Glomerular endothelial cell (primary cell): ENCODE measurements at places on chromosomes 12 and 14.

- DNase-seq, result no peak
These were observed 215.9 kb downstream of the CACNA1C start for GRCh38 chr12:2268471-2269286.

DNA sequence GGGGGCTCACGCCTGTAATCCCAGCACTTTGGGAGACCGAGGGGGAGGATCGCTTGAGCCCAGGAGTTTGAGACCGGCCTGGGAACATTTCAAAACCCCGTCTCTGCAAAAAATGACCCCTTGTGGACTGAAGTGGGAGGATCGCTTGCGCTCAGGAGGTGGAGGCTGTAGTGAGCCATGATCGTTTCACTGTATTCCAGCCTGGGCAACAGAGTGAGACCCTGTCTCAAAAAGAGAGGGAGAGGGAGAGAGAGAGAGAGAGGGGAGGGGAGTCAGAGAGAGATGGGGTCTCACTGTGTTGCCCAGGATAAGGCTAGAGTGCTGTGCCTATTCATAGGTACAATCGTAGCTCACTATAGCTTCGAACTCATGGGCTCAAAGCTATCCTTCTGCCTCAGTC, 2.8 kb downstream of the FGD4 start:
- DNase-seq, result no peak

DNA sequence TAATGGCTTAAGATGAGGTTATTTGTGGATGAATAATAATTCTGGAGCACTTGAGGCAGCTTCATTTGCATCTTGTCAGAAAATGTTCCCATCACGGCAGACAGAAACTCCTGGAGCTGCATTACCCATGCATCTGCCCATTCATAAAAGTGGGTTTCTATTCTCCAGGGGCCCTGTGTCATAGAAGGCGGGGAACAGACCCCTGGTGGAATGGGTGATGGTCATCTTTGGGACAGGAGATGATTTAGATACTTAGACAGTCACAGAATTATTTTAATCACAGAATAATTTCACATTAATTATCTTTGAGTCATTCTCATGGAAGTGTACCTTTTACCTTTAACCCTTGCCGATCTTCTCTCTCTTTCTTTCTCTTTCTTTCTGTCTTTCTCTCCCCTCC, 980.7 kb upstream of the TMEM132C start:
- no peak for DNase-seq

GRCh38 chr14:105889666-105890473, 363.5 kb downstream of the TMEM121 start:
- no peak for DNase-seq

GRCh38 chr14:100107236-100107635, 42.0 kb downstream of the EVL start:
- no peak for DNase-seq

- no peak for DNase-seq
These were observed 4.6 kb downstream of the ANO6 start for GRCh38 chr12:45220363-45220931.

DNA sequence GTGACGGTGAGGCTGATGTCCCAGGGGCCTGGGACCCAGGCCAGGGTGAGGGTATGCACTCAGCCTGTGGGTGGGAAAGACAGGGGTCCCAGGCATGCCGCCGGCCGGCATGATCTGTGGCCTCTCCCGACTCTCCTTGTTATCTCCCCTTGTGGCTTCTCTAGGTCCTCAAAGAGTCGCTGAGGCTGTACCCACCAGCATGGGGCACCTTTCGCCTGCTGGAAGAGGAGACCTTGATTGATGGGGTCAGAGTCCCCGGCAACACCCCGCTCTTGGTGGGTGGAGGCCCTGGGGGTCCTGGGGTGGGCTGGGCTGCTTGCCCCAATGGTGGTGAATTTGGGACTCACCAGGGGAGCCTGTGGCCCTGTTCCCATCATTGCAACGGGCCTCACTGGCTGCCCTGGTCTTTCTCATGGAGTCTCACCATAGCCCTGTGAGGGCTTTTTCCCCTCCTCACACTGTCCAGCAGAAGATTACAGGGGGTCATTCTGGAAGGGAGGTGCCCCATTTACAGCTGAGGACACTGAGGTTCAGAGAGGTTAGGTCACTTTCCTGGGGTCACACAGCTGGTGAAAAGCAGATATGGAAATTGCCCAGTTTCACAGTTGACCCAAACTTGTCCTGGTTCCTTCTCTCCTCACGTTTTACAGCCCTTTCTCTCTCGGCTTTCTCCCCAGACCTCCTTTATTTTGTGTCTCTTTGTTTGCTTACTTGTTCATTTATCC, 37.9 kb downstream of the CYP46A1 start:
- no peak for DNase-seq

- no peak for DNase-seq
These were observed 72.5 kb upstream of the FBXO21 start for GRCh38 chr12:117262749-117263148.

- DNase-seq, result no peak
These were observed 592.4 kb downstream of the SOX5 start for GRCh38 chr12:23356927-23357708.

DNA sequence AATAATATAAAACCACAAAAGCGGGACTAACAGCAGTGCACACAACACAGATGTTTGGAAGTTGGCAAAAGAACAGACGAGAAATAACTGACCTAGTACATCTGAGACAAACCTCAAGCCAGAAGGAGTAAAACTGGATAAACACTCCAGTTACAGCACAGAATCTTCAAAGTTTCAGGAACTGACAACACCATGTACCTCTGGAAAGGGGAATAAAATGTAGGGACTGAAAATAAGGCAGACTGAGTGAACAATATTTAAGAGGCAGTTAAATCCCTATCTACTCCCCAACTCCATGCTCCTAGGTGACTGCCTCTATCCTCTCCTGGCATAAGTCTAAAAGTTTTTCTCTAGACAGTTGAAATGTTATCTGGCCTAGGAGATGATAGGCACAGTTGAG, 57.9 kb downstream of the ZFYVE21 start:
- no peak for DNase-seq

DNA sequence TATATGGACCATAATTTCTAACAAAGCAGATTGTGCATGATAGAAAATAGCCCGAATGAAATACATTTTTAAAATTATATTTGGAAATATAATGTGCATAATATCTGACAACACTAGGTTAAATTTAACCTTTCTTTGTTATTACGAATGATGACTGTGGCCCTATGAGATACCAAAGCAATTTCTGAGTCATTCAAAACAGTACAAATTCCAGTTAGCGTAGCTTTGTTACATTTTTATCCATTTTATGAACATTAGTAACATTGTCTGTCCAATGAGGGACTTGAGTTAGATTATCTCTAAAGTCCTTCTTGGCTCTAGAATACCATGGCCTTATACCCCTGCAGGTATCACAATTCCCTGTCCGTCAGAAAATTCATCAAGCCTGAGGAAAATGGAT, 39.0 kb upstream of the REP15 start:
- no peak for DNase-seq

DNA sequence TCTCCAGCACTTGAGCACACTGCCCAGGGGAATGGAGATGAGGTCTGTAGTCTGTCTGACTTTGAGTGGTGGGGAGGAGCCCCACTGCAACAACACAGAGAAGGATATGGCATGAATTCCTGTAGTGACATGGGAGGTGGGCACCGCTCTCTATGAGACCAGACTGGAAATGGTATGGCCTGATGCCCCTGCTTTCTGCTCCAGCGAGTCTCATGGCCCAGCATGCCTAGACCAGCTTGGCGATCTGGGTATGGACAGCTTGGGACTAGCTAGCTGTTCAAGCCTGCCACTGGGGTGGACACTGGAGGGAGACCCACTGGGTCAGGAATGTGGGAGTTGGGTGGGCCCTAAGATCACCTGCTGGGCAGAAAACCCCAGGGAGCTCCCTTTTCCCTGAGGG, 477.8 kb upstream of the SEL1L start:
- DNase-seq, result no peak

DNA sequence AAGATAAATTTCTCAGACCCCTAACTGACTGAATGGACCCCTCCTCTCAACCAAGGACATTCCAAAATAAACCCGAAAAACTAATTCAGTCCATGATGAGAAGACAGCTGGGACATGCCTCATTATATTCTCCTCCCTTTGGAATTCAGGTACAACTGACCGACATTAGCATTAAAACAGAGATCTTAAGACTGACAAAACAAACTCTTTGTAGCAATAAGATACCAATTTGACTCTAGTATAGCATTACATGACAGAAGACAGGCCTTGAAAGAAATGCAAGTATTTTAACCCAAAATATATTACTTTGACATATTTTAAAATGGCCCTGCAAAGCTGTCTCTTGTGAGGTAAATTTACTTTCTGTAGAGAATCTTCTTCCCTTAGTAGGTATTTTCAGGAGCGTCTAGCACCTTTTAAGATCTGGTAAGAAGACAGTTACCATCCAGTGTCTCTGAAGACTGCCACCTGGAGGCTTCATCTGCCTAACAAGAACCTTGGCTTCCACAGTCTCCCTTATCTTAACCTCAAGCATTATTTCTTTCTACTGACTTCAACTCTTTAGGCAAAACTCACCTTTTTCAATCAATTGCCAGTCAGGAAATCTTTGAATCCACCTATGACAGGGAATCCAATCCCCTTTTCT, 957.5 kb downstream of the SLC6A15 start:
- DNase-seq, result no peak

DNA sequence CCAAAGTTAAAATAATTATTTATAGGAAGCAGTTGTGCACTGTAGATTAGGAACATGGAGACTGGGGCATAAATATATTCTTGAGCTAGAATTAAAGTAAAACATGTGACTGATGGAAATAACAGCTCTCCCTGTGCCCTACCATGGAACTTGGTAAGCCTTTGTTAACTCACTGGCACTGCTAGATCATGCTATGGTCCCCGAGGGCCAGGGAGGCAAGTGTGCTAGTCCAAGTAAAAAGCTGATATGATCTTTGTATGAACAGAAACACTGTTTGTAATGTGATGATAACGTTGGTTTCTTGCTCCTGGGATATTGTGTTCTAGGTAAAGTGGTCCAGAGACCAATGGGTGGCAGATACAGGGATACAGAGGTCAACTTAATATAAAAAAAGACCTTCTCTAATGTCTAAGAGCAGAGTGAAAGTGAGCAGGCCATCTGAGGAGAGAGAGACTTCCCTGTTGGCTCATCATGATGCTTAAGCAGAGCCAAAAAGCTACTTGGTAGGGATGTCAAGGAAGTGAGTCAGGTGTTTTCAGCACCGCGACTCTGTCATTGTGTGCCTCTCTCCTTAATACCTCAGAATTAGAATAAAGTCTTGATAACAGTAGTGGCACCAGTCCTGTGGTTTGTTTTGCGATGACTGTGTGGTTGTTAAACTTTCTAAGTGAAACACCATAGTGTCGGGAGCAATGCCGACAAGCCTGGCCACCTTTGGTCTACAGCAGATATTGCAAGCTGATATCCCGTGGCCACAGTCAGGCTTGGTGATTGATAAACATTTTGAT, 27.6 kb downstream of the BICD1 start:
- no peak for DNase-seq

GRCh38 chr14:58626431-58626831, 11.3 kb upstream of the DACT1 start:
- DNase-seq, result no peak

- DNase-seq, result no peak
These were observed 16.4 kb upstream of the PLEKHH1 start for GRCh38 chr14:67516676-67517075.

GRCh38 chr14:45968037-45968436, 683.5 kb downstream of the RPL10L start:
- no peak for DNase-seq

DNA sequence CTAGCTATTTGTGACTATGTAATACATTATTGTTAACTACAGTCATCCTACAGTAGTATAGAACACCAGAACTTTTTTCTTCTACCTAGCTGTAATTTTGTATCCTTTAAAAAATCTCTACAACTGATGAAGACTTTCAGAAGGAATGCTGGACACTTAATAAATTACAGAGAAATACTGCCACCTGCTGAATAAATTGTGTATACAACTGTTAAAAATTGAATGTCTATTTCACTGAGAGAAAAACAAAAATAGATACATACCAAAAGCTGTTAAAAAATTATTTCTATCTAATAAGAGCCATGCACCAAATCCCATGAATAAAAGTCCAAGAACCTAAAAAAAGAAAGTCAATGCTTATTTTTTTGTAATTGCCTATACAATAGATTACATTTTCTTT, 6.6 kb downstream of the TSPAN19 start:
- no peak for DNase-seq

DNA sequence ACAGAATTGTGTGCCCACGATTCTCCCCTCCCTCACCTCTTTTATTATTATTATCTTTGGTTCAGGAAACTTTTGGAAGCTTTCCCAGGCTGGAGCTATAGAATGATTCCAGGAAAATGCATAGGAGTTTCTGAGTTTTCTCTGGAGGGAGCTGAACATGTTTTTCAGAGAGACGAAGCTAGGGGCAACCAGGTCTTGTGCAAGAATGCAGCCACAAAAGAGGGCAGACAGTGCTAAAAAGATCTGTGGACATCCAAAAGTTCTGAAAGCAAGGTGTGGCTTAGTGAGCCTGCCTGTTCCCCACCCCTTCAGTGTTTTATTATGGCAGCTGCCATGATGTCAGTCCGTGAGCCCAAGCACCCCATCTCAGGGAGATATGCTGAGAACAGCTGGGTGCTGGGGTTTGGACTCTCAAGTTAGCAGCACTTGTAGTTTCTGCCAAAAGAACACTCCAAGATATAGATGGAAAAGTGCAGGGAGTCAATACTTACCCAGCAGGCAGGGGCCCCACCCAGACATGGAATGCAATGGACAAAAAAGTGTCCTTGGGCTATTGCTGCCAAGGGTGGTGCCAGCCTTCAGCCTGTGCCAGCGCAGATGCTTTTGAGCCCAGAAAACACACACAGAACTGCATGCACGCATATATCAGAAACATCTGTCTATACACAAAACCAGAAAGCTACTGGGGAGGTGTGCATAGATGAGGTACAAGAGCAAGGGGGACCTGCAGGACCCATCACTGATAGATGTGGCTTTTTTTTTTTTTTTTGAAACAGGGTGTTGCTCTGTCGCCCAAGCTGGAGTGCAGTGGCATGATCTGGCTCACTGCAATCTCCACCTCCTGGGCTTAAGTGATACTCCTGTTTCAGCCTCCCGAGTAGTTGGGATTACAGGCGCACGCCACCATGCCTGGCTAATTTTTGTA, 17.0 kb upstream of the IRF2BPL start:
- DNase-seq, result no peak

DNA sequence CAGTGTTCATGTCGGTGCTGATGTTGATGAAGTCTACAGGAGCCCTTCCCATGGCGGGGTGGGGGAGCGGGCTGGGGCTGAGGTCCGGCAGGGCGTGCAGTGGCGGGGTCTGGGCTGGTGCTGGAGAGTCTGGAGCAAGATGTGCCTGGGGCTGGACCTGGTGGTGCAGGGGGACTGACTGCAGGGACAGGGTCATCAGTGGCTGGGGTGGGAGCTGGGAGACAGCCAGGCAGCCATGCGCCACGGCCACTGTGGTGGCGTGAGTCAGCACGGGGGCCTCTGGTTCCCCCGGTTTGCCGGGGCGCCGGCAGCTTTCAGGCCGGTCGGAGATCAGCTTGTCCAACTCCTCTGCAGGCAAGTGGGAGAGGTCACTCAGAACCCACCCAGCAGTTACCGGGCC, 27.6 kb downstream of the FOXN4 start:
- DNase-seq, result no peak

DNA sequence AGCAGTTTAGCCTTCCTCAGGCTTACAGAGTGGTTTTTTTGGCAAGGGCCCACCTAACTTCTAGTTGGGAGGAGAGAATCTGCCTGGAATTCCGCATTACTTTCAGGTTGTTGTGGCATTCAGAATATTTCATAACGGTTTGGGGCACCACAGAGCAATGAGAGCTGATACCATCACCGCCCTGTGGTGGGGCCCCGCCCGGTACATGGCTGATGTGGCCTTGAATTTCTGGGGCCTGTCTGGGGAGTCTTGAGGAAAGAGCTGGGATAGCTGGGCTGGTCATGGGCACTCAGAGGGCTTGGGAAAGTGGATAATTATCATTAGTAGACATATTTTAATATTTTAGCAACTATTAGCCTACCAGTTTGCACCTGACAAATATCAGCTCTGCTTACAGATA, 4.2 kb downstream of the TESPA1 start:
- no peak for DNase-seq
